ENCODE measurements at places on chromosomes 1 and 21.

GRCh38 chr21:29667651-29668050 lies 272.1 kb downstream of the GRIK1 start:
- DNase-seq: no peak

DNA sequence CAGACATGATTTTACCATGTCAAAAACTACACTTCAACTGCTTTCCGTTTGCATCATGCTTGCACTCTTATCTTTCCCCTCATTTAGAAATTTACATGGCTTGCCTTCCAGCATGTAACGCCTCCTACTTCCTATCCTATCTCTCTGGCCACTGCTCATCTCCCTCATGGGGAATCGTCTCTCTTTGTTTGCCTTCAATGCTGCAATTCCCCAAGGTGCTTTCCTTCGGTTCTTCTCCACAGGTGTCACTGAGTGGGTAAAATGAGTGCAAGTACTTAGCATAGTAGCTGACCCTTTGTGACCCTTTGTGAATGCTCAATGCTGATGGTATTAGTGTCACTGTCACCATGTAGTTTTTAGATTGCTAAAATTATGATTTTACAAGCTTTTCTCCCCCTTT lies 63.1 kb downstream of the APP start:
- no peak for DNase-seq

- no peak for DNase-seq
Measured at GRCh38 chr1:160460683-160461287, 60.4 kb downstream of the VANGL2 start.

DNA sequence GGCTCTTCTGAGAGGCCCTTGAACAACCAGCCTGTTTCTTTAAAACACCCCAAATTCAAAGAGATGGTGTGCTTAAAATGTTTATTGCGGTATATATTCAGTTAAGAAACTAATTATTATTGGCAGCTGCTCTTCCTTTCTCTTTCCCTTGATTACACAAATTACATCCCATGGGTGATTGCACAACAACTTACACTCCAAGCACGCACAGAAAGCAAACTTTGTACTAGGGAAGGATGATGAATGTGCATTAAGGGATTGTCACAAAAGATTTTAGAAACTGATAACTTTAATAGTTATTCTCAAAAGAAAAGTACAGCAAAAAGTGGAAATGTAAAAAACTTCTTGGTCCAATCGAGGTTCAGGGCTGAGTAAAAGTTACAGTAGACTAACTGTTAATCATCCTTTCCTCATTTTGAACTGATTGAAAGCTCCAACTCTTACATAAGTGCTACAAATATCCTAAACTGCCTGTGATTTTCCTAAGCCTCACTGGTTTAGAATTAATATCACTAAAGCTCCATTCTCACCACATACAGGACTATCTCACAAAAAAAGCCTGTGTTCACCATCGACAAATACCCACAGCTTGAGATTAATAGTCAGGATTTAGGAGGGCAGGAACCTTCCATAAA lies 153.4 kb downstream of the TTLL7 start:
- DNase-seq: no peak

DNA sequence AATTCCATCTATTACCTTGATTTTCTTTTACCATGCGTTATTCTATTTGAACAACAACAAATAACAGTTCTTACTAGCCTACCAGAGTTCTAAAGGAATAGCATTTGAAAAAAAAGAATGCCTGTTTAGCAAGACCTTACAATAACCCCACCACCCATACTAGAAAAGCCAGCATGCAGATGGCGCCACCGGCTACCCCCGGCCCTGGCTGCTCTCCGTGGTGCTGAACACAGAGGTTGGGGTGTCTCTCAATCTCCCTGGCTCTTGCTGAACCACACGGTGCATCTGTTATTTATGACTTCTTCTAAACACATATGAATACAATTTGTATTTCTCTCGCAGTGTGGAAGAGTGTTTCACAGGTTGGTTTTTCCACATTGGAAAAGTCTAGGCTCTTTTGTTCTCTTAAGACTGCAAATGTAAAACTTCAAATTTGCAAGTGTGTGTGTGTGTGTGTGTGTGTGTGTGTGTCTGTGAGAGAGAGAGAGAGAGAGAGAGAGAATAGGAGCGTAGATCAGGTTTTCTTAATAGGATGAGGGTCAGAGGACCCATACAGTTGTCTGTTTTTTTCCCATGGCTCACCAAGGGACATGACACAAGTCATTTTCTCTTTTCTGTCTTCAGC lies 13.6 kb downstream of the GRIK3 start:
- DNase-seq: no peak

DNA sequence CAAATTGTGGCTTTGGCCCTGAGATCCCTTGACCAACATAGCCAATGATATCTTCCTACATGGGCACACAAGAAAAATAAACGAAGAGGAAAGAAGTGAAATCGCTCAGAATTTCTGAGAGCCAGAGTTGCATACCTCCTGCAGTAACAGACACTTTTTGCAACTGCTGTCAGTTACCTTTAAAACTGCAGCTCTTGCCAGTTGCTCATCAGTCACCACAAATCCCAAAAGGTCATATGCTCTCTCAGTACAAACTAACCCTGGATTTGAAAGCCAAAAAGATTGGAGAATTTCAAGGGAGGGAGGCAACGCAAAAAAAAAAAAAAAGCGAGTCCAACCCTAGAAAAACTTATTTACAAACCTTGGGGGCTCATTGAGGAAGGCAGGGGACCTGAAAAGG lies 47.2 kb upstream of the DNAH14 start:
- DNase-seq: no peak

DNA sequence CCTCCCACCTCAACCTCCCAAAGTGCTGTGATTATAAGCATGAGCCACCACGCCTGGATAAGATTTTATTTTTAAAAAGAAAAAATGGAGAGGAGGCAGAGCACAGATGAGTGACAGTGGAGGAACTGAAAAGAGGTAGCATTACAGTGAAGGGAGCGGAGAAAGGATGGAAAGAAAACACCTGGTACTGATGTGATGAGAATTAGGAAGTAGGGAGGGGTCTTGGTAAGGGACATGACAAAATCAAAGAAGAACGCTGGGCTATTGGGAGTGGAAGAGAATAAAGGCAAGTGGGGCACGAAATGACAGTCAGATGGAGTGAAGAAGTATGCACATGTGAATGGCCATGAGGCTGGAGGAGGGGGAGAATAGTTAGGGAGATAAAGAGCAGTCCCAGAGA lies 2.3 kb downstream of the FCRLA start:
- no peak for DNase-seq

GRCh38 chr1:17289721-17290120 lies 18.3 kb upstream of the PADI4 start:
- no peak for DNase-seq

- no peak for DNase-seq
Measured at GRCh38 chr1:117635805-117636204, 30.0 kb downstream of the TENT5C start.

DNA sequence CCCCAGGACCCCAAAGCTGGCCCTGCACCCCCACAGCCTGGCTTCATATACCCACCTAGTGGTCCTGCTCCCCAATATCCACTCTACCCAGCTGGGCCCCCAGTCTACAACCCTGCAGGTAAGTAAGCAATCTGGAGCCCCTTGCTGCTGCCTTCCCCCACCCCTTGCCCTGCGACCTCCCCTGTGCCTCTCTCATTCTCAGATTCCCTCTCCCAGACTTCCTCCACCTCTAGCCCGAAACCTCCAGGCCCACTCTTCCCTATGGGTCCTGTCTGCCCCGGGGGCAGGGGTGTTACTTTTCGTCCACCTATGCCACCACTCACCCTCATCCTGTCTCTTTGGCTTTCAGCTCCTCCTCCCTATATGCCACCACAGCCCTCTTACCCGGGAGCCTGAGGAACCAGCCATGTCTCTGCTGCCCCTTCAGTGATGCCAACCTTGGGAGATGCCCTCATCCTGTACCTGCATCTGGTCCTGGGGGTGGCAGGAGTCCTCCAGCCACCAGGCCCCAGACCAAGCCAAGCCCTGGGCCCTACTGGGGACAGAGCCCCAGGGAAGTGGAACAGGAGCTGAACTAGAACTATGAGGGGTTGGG lies 2.9 kb downstream of the SHISA4 start:
- DNase-seq: no peak

GRCh38 chr1:212515329-212515760 lies 82.6 kb downstream of the NENF start:
- no peak for DNase-seq

DNA sequence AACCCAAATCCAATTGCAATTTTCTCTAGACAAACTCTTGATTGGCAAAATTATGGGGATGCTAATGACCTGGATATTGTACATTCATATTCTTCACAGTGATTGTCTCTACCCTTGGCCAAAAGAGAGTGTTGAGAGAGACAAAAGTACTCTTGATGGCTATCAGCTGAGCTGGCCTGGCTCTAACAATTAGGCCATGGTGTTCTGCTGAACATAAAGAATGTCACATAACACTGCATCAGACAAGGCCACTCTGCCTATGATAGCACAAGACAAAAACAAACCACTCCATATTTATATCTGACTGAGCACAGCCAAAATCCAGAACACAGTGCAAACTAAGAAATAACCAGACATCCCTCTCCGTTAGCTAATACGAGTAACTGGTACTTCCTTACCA lies 101.7 kb downstream of the ADAMTS1 start:
- no peak for DNase-seq

Measured in brain pericyte (primary cell).